ENCODE measurements at places on chromosomes 3 and 15. TPM values are rescaled to one million over a fixed set of nuclear protein-coding genes. Genes with fewer than 3 reads are reported as not detected.

MEIS2 gene
- 31.0 TPM for total RNA-seq

TASOR gene
- 144 TPM for total RNA-seq

CCNB2 gene
- total RNA-seq = 155 TPM

DNA sequence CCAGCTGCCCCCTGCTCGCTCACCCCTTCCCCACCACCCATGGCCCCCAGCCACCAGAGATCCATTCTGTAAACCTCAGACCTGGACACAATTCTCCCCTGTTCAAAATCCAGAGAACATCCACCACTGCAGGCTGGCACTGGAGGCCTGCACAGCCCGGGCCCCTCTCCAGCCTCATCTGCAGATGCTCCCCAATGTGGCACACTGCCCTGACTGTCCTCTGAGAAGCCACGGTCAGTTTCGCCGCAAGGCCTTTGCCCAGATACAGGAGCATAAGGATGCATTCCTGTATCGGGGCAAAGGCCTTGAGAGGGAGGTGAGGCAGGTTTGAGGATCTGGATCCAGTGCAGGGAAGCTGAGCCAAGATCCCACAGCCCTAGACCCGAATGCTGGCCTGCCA lies 175.4 kb upstream of the LINGO1 start:
- DNase-seq = no peak

DNA sequence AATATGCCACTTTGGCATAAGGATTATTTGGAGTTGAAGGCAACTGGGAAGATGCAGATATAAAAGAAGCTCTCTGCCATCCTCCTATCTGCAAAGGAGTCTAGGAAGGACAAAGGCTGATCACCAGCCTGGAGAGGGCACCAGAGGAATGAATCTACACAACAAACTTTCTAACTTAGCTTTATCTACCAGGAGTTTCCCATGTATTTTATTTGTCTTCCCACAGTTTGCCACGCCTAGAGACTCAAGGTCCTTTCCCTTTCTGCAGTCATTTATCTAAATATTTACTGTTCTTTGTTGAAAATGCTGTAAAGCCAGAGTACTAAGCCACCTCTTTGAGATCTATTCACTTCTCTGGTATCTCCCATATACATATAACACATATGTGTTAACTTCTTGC lies 32.2 kb downstream of the GPR176 start:
- DNase-seq = peak; percentile 8

GRCh38 chr15:59260090-59260489 lies 53.4 kb downstream of the LDHAL6B start:
- DNase-seq = no peak

DNA sequence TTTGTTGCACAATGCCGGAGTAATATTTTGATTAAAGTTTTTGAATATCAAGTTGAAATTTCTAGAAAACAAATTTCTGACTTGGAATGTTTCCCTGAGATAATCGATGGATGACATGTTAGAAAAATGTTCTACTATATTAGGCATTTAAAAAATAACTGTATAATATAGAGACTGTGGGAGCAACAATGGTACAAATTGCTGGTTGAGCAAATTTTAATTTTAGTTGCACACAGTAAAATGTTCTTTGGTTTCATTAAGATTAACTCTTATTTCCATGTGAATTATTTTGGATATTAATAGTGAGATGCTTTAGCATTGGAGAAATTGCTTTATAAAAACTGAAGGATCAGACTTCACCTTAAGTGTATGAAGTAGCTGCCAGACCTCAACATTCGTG lies 9.3 kb downstream of the USP3 start:
- no peak for DNase-seq

DNA sequence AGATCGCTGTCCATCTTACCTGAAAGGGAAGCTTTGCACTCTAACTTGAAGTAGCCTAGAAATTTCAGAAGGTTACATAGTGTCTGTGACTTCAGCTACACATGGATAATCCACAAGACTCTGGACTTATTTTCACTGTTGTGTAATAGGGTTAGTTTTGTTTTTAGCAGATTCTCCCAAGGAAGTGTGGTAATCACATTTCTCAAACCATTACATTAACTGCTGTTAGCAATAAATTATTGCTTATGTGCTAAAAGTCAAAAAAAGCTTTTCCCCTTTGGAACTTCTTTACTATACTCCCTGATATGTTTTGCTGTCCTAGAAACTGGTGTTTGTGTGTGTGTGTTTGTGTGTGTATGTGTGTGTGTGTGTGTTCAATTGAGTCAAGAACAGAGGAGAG lies 351.8 kb upstream of the TPRG1 start:
- DNase-seq = no peak

DNA sequence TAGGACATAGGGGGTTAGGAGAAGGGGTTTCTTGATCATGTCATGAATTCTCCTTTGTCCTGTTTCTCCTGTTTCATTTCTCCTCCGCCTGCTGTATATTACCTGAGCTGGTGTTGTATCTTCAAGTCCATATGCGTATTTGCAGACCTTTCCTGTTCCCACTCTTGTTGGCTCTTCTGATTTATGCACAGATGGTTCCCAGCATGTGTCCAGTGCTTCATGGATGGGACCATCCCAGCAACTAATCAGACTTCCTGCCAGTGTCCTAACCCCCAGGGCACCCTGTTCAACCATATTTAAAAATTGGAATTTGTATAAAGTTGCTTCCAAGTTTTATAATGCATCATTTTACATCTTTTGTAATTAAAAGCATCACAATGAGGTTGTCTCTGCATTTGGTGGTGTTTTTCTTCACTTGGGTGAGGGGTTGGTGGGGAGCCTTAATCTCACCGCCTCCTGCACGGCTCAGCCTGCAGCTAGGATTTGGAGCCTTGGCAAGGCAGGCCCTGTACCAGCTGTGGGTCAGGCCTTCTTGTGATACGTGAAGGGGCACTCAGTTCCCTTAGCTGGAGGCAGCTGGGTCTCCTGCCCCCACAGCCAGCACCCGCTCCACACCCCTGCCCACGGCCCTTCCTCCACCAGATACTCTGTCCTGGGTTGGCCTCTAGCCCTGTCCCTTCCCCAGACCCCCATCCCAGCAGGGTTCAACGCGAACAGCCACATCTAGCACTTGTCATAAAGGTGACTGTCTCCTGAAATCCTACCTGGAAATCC lies 72.0 kb upstream of the BLM start:
- DNase-seq = no peak

GRCh38 chr15:62940755-62941361 lies 101.7 kb upstream of the TPM1 start:
- no peak for DNase-seq

DNA sequence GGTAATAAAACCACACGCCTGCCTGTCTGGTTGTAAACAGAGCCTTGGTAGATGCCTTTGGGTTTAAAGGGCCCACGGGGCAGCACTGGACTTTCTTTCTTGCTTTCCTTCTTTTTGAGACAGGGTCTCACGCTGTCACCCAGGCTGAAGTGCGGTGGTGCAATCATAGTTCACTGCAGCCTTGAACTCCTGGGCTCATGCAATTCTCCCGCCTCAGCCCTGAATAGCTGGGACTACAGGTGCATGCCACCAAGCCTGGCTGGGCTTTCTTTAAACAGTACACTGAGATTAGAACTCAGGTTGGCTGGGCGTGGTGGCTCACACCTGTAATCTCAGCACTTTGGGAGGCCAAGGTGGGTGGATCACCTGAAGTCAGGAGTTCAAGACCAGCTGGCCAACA lies 42.2 kb downstream of the POC1A start:
- DNase-seq = no peak

GRCh38 chr3:149145356-149145755 lies 15.9 kb downstream of the HPS3 start:
- DNase-seq = peak; percentile 17

DNA sequence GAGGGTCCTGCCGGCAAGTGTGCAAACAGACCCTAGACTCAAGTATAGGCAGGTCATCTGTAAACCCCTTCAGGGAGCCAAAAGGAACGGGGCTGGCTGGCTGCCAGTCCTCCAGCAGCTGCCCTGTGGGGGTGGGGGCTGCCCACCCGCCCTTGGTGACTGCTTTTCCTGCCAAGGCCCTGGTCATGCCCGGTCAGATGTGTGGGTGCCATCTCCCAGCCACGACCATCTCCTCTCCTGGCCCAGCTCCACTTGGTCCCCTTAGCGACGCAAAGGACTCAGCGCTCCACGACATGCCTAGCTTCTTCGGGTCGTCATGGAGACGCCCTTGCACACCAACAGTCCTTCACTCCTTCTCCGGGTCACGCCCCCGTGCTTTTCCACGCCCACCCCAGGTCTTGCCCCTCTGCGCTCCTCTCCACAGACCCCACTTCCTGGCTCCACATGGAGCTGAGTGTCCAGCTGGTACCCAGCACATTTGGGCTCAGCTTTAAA lies 2.4 kb downstream of the MUC4 start:
- no peak for DNase-seq

Measured in OCI-LY7 (cell line).